ENCODE measurements at places on chromosomes 12 and 14. TPM values are rescaled to one million over a fixed set of nuclear protein-coding genes. Genes with fewer than 3 reads are reported as not detected.

BDKRB1 gene
- 0.69 TPM for total RNA-seq

SCFD1 gene
- total RNA-seq, result 72.3 TPM

TMEM52B gene
- total RNA-seq, result not detected

TSPAN19 gene
- total RNA-seq, result not detected

ZNF140 gene
- total RNA-seq, result 1.4 TPM

ACADS gene
- total RNA-seq, result 14.5 TPM

MMP19 gene
- total RNA-seq, result 0.17 TPM

PAWR gene
- 141 TPM for total RNA-seq

PPP4R4 gene
- total RNA-seq, result not detected

GPR135 gene
- 6.7 TPM for total RNA-seq

SERPINA3 gene
- total RNA-seq, result not detected

EID3 gene
- total RNA-seq, result 12.0 TPM

OLR1 gene
- not detected for total RNA-seq

NPAS3 gene
- 1.2 TPM for total RNA-seq

SLC8A3 gene
- total RNA-seq, result not detected

CARMIL3 gene
- total RNA-seq, result not detected
